ENCODE measurements at places on chromosomes 2 and 18.

- DNase-seq: no peak
Observed at GRCh38 chr2:15941481-15941850, 1.1 kb downstream of the MYCN start.

GRCh38 chr2:100184055-100184737, 41.8 kb upstream of the AFF3 start:
- no peak for DNase-seq

DNA sequence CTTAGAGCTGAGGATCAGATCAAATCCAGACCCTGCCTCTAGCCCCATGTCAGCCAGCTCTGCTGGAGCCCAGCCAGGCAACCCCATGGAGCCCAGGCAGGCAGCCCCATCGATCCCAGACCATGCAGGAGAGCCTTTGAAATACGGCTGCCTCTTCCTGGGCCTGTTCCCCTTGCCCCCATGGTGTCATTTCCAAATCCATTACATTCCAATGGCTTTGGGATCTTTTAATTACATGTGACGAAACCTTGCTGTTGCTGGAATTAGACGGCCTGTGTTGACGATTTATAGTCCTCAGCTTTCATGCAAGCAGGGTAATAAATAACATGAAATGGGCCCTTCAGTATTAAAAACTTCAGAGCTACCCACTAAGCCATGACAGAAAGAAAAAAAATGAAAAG, 75.8 kb upstream of the SLC14A2 start:
- no peak for DNase-seq

GRCh38 chr2:127566139-127566417, 30.6 kb downstream of the MYO7B start:
- DNase-seq: no peak

- no peak for DNase-seq
Observed at GRCh38 chr2:186027922-186028321, 289.3 kb downstream of the FSIP2 start.

DNA sequence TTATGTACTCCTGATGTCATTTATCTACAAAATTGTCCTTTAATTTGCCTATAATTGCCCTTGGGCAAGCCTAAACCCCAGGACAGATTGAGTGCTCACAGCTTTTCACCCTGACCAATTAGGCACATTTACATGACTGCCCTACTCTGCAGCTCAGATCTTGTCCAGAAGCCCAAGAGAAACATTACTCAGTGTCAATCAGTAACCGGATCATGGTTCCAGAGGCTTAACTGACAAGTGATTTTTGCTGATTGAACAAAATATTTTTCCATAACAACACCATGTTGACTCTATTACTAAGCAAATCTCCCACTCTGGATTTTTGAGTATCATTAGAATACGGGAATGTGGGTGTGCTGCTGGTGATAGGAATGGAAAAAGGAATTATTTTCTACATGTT, 465.4 kb upstream of the TNP1 start:
- no peak for DNase-seq

- no peak for DNase-seq
Observed at GRCh38 chr2:26904839-26905238, 56.9 kb downstream of the DPYSL5 start.

GRCh38 chr2:45813003-45813941, 161.8 kb downstream of the PRKCE start:
- no peak for DNase-seq

DNA sequence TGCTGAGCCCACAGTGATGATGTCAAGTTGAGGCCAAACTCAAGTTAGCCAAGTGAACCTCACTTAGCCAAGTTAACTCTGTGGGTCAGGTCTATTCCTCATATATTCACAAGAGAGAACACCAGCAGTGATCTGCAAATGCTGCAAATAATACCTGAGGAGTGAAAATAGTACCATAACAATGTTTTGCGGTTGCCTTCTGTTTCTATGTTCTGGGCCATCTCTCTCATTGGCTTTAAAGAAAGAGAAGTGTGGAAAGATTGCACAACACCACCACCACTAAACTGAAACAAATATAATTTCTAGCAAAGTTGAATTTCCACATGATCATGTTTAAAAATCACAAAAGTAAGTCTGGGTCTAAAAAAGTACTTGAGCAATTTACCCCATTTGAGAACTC, 211.1 kb upstream of the GALNT5 start:
- no peak for DNase-seq

DNA sequence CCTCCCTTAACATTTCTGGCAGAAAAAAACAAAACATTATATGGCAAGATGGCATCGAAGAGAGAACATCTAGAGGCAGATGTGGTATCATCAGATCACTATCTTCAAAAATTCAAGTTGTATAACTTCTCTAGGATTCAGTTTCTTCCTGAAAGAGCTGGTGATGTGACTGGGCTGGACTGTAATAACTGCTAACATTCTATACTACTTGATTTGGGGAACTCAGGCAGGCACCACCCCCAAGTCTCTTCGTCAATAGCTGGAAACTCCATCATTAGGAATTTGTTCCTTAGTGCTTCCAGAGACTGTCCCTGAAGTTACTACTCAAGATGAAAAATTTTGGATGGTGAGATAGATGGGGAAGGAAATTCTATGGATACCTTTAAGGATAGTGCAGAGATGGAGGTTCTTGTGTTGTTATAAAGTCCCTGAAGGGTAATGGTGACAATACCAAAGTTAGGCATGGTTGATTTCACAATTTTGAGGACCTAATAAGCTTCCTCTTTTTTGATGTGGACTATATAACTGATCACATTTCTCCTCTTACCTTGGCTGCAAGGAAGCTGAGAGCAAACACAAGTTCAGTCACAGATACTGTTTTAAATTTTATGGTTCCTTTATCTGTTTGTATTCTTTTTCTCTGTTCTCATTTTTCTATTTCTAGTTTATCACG, 59.1 kb upstream of the PGAP1 start:
- DNase-seq: no peak

- DNase-seq: no peak
Observed at GRCh38 chr18:45765796-45766195, 41.8 kb downstream of the SLC14A1 start.

DNA sequence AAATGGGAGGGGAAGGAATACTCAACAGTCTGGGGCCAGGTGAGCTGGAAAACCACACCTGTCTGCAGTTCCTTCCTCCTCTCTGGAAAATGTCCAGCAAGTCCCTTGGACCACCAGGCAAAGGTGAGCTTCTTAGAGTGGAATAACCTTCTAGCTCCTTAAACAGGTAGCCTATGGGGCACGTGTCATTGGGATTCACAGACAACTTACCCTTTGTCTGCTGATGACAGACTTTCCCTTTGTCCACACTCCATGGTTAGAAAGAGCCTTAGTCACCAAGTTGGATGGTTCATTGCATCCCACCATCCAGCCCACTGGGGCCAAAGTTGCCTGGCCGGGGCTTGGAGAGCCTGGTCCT, 98.0 kb upstream of the ITGA6 start:
- no peak for DNase-seq

DNA sequence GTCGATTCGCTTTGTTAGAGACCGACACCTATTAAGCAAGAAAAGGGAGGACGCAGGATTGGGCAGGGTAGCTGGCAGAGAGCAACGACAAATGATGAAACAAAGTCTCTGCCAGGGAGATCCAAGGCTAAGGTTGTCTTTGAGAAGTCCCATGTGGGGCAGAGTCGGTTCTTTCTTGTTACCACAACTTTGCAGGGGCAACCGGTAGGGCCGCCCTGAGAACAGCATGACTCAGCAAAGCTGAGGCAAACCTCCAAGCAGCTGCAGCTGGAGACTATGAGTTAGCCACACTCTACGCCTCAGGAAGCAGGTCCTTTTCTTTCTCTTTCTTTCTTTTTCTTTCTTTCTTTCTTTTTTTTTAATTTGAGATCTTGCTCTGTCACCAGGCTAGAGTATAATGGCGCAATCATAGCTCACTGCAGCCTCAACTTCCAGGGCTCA, 452.3 kb upstream of the ID2 start:
- peak; percentile 45 for DNase-seq

GRCh38 chr2:208179028-208179609, 10.7 kb downstream of the C2orf80 start:
- no peak for DNase-seq

- DNase-seq: no peak
Observed at GRCh38 chr2:40036241-40036640, 257.2 kb upstream of the THUMPD2 start.

GRCh38 chr2:11365096-11365879, 20.9 kb upstream of the ROCK2 start:
- DNase-seq: no peak

DNA sequence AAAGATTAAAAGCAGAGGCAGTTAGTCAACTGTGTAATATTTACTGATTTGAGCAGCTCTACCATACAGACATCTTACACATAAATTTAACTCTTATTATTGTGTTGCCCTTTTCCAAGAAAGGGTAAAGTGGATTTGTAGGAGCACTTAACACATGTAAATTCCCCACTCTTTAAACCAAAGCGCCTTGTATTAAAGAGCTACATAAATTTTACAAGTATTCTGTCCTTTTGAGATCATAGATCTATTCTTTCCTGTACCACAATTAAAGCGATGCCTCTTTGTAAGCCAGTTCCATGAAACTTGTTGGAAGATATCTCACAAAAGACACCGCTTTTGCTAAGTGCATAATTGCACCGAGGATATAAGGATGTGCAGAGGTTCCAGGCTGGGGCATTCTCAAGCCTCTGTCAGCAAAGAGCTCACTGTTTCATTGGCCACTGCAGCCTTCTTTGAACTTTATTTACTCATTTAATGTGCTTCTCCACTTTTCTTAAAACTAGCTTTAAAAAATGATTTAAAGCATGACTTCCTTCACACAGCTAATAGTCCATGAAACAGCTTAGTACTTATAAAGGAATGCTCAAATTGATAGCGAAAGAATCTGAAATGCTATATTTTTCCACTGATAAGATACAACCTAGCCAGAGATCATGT, 520.0 kb upstream of the TCF4 start:
- DNase-seq: no peak

DNA sequence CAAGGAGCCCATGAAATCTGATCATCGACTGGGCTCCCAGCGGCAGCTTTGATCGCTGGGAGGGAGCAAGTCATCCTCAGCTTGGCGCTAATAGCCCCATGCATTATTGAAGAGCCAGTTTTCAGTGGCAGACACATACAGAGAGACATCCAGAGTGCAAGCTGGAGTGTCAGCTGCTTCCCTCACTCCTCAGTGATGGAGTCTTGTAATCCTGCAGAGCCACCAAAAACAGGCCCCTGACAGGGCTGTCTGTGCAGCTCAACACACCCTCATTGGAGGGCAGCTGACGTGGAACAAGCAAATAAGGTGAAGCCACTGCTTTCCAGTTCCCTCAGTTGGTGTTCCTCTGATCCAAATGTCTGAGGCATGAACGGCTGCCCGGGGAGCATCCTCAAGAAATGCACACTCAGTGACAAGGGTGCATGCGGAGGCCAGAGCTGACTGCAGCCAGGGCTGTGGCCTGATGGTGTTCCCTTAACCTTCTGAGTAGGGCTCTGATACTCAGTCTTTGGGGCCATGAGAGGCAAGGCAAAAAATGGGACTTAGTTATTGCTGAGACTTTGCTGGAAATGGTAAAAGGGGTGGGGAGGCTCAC, 97.4 kb downstream of the RHOB start:
- DNase-seq: no peak

- DNase-seq: no peak
Observed at GRCh38 chr18:23114171-23114881, 21.0 kb upstream of the CABLES1 start.

DNA sequence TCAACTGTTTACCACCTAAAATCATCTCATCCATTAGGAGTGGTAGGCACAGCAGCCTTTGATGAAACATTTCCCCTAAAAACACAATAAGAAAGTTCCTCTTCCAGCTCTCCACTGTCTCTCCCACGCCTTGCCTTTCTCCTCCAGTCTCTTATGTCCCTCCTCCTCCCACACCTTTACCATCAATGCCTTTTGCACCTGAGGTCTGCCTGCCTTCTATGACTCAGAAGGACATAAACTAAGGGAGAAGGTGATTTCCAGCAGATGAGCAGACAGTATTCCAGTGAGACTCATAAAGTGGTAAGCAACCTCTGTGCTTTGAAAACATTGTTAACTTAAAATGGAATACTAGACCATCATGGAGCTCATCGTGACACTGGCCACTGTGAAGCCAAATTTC, 34.2 kb upstream of the NDUFV2 start:
- no peak for DNase-seq

- DNase-seq: no peak
Observed at GRCh38 chr18:31143025-31143424, 19.6 kb downstream of the DSC1 start.
